ENCODE measurements at places on chromosomes 7 and 10.

DNA sequence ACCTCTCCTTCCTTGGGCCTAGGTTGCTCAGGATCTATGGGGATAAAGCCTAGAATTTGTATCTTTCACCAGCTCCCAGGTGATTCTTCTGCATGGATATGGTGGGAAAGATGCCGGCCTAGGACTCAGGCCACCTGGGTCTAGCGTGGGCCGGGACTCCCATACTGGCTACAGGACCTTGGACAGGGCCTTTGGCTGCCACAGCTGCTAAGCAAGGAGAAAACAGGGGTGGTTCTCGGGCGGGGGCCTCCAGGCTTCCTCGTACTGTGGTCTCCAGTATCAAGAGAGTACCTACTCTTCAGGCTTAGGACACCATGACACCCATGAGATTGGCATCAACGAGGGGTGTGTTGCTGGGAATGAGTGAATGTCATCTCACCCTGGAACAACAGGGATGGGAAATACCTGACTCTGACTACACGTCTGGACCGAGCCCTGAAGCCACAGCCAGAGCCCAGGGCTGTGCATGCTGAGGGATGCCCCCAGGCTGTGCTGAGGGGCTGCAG lies 120.3 kb upstream of the ADAM12 start:
- no peak for DNase-seq

GRCh38 chr10:61476529-61476928 lies 23.3 kb upstream of the TMEM26 start:
- no peak for DNase-seq

- no peak for DNase-seq
Measured at GRCh38 chr7:45157653-45158401, at the start of gene RAMP3. Gene RAMP3 (plus strand): TSS chr7:45157791. CDS start chr7:45157829, 38 bp downstream.

GRCh38 chr10:96878057-96878456 lies 46.0 kb downstream of the LCOR start:
- DNase-seq = no peak

- DNase-seq = no peak
Measured at GRCh38 chr7:110944966-110945644, 145.8 kb upstream of the LRRN3 start.

- DNase-seq = no peak
Measured at GRCh38 chr10:88270871-88271713, 312.0 kb downstream of the RNLS start.

DNA sequence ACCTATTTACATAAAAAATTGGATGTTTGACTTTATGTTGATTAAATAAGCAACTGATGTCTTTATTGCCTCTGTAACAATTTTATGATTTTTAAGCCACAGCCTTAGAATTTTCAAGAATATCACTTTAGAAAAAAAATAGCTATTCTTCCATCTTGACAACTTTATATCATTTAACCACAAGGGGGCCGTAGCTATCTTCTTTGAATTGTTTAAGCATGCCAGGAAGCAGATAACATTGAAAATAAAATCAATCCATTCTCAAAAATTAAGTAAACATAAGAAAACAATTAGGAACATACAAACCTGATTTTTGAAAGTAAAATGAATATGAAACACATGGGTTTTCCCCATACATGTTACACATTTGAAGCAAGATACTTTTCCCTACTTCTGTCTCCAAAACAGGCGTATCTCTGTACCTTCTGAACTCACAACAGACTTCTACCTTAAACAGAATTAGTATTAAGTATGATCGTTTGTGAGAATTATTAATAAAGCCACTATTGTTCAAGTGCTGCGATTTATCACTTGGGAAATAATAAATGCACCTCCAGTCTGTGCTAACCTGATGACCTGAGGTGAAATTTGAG lies 209.0 kb downstream of the CACNA2D1 start:
- DNase-seq = peak; percentile 80

- no peak for DNase-seq
Measured at GRCh38 chr7:55570939-55571338, 1.4 kb downstream of the VOPP1 start.

DNA sequence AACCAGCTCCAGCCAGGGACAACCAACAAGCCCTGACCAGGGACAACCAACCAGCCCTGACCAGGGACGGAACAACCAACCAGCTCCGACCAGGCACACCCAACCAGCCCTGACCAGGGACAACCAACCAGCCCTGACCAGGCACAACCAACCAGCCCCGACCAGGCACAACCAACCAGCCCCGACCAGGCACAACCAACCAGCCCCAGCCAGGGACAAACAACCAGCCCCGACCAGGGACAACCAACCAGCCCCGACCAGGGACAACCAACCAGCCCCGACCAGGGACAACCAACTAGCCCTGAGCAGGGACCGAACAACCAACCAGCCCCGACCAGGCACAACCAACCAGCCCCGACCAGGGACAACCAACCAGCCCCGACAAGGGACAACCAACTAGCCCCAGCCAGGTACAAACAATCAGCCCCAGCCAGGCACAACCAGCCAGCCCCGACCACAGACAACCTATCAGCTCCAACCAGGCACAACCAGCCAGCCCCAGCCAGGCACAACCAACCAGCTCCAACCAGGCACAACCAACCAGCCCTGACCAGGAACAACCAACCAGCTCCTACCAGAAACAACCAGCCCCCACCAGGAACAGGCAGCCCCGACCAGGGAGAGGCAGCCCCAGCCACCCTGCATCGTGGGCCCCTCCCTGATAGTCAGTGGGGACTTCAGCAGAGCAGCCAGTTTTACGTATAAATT lies 56.4 kb downstream of the PROSER2 start:
- DNase-seq = no peak

- no peak for DNase-seq
Measured at GRCh38 chr7:66296557-66296956, 91.4 kb downstream of the TPST1 start.

DNA sequence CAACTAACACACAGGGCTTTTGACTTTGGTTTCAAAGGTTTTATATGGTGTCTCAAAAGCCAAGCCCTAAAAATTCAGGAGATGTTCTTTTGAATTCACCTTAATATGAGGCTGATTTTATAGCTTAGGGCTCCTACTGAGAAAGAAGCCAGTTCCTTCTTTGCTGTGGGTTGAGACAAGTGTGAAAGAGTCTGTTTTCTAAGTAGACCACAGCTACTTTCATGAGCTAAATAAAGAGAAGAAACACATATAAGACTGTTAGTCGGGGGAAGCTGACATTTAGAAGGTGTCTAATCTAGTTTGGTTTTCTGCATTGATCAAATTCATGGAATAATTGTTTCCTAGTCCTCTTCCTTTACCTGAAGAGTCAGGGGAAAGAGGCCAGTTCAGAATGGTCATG lies 332.1 kb upstream of the CELF2 start:
- DNase-seq = no peak

DNA sequence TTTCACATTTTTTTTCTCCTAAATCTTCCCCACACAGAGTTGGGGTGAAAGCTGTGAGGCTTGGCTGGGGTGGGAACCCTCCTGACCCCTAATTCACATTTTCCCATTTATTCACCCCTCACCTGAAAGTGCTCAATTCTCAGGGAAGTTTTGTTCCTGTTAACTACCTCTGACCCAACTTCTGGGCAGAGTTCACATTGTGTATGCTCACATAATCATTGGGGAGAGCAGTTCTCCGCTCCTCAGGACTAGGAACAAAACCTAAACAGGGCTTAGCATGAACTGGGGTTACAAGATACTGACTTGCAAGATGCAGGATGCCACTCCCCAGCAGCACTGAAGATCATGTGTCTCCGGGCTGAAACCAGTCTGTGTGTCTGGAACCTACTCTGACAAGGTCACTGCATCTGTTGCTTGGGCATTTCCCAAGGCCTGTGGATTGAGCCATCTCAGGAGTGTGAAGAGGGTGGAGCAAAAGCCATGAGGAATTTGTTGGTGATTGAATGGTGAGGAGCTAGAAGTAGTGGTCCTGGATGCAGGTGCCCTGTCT lies 258.1 kb upstream of the IGFBP3 start:
- DNase-seq = no peak

DNA sequence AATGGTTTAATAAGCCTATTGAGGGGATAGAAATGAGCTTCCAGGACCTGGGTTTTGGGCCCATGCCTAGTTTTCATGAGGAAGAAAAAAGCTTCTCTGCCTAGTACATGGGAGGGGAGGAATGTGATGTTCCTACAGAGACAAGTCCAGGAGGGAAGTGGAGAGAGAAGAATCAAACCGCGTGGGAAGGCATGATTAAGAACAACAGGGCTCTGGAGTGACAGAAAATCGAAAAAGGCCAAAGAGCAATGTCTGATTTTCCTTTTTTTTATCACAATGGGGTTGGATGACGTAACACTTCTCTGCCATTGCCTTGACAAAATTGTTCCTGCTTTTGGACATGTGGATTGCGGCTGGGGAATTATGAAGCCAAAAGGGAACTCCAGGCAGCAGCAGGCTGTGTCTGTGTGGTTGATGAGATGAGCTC lies 258.6 kb downstream of the CXCL12 start:
- DNase-seq = no peak

DNA sequence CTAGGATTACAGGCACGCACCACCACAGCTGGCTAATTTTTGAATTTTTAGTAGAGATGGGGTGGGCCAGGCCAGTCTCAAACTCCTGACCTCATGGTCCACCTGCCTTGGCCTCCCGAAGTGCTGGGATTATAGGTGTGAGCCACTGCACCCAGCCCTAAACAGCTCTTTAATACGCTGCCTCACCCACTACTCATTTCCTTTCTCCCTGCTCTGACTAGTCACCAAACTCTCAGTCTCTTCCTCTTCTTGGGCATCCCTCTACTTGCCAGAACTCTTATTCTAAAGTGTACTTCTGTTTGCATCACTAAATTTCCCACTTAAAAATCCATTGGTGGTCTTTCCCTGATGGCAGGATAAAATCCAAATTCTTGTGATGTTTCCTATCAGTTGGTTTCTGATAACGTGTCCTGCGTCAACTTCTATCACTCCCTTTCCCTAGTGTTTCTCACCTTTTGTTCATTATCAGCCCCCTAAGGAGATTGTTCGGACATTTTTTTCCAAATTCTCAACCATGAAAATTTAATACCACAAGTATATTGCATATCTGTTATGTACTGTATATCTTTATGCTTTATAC lies 124.7 kb downstream of the CUBN start:
- no peak for DNase-seq

- no peak for DNase-seq
Measured at GRCh38 chr10:6056411-6057135, 5.6 kb downstream of the IL2RA start.

DNA sequence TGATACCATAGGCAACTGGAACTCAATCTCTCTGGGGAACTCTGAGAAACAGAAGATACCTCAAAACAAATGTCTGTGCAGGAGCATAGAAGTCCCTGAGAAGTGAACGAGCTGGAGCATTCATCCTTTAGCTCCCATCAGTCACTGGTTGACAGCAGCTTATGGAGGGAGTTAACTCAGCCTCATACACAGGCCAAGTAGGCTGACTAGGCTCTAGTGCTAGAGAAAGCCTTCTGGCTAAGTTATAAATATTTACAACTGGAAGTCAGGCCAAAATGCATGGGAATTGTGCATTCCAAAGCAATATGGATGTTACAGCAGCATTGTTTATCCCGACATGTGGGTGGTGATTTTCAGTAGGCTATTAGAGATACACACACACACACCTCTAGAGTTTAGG lies 66.5 kb downstream of the ANK3 start:
- DNase-seq = no peak

GRCh38 chr7:82388138-82388537 lies 55.4 kb downstream of the CACNA2D1 start:
- DNase-seq = no peak

DNA sequence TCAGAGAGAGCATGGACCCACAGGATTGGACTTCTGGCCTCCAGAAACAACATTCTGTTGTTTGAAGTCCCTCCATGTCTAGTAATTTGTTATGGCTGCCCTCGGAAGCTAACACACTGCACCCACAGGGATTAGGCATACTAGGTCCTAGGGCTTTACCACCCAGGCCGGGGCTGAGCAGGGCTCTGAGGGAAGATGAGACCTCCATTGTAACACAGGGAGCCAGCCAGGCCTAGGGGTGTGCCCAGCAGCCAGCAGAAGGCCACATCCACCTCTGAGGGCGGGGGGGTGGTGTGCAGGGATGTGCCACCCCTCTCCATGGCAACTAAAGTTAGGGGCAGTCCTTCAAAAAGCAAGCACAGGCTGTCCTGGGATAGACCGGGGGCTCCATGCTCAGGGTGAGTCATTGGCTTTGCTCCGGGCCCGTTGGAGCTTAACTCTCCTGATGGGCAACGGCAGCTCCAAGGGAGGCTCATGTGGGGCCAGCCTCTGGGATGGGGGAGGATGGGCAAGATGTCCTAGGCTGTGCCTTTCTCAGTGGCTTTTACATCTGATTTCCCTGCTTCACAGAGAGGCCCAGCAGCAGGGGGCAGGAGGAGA lies 96.6 kb upstream of the GPR26 start:
- DNase-seq = no peak

DNA sequence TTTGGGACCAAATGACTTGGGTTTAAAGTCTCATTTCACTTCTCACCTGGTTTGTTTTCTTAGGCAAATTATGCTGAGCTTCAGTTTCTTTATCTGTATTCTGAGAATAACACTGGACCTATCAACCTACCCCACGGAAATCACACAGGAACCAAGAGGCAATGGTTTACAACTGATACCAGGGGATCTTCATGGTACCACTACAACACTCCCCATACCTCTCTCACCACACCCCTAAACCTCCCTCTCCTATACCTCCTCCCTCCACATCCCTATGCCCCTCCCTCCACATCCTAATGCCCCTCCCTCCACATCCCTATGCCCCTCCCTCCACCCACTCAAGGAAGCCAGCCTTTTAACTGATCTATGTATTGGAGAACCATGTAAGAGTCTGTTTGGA lies 9.9 kb downstream of the FAM204A start:
- no peak for DNase-seq

DNA sequence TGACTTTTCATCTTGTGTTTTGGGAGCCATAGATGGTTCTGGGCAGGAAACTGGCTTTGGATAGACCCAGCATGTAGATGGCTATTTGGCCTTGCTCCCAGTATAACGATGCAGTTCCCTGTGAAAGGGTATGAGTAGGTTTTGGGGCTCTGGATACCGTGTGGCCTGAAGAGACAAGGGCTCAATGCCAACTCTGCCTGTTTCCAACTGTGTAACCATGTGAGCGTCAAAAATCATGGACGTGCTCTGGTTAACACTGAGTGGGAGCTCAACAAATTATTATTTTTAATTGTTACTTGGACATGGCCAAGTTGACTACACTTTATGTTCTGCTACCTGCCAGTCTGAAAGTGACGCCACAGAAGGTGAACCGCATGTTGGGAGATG lies 41.8 kb downstream of the EGFR start:
- peak; percentile 78 for DNase-seq

DNA sequence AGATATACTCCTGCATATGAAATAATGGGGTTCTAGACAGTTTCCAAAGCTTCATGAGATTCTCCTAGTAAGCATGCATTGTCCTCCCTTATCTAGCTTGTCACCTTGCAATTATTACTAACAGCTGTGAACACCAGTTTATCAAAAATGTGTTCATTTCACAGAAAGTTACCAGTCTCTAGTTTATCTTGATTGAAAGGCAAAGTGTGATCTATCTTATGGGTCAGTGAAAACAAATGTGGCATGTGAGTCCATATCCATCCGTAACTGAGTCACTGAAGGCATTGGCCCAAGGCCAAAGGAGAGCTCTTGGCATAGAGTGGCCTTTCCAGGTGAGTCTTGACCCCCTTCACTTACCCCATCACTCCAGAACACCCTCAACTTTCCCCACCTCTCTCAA lies 53.2 kb downstream of the GSAP start:
- DNase-seq = no peak
